HT1080 (cell line): ENCODE measurements at places on chromosomes 4 and X.

DNA sequence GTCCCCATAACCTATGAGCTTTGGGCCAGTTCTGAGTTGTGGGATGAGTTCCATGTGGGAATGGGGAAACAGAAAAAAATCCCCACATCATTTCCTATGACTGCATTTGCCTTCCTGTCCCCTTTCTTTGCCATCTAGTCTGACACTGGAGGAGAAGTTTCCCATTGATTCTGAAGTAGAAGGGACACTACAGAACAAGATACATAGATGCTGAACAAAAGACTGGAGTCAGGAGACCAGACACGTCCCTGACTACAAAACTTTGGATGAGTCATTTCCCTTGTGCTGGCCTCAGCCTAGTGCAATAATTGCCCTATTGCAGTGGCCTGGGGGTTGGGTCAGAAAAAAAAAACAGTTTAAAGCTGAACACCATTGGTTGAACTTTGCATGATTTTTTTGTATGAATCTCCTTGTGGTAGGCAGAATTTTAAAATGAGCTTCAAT lies 22.1 kb downstream of the BEX3 start:
- peak; percentile 87 for DNase-seq

- no peak for DNase-seq
Observed at GRCh38 chrX:149157976-149158375, 347.1 kb downstream of the IDS start.

GRCh38 chrX:9997524-9997923 lies 30.4 kb downstream of the CLDN34 start:
- no peak for DNase-seq

DNA sequence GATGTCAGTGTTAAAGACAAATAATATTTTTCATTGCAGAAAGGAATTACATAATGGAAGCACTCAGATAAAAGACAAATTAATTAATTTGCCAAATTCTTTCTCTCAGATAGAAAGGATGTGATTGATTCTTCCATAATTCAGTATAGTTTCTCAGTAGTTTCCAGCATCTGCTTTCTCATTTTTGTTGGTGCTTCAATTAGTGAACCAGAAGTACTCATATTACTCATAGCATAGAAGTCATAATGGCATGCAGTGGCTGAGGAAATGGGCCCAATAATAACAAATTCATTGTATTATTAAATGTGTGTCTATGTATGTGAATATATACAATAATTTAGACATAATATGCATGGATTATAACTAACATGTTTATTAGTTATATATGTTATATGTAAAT lies 393.3 kb upstream of the TRAM1L1 start:
- DNase-seq, result no peak

DNA sequence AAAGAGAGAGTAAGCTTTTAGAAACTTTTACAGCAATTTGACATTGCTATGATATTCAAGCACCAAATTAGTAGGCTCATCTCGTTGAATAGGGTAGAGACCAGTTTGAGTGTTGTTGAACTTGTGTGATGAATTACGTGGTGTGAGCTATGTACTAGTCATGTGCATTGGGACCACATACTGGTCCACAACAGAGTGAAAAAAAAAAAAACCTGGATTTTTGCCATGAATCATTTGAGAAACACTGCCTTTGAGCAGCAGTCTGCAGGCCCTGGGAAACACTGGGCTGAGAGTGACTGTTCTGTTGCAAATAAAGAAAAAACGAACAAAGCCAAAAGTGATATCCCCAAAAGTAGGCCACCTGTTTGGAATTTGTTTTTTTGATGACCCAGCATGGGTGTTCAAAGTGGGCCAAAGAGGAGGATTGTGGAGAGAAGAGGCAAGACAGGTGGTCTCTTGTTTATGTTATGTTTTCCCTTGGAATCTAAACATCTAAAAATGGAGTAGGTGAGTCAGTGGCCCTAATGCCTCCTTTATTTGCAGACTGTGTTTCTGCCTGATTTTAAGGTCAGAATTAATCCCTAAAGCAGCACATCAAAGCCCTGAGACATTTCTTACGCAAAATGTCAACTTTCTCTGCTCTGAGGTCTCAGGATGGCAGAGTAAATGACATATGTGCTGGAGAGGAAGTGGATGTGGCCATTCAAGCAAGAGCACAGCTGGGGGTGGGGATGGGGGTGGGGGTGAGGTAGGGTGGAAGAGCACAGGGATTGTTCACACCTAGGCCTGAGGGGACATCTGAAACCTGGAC lies 33.5 kb downstream of the TAF7L start:
- DNase-seq, result peak; percentile 46

GRCh38 chr4:75696071-75696470 lies 22.9 kb upstream of the G3BP2 start:
- DNase-seq, result no peak

GRCh38 chr4:170428929-170429328 lies 339.2 kb upstream of the AADAT start:
- no peak for DNase-seq
